ENCODE measurements at places on chromosomes 7 and 10.
A peak's percentile ranks its signal among the peaks of the same experiment; 100 is the strongest.

DNA sequence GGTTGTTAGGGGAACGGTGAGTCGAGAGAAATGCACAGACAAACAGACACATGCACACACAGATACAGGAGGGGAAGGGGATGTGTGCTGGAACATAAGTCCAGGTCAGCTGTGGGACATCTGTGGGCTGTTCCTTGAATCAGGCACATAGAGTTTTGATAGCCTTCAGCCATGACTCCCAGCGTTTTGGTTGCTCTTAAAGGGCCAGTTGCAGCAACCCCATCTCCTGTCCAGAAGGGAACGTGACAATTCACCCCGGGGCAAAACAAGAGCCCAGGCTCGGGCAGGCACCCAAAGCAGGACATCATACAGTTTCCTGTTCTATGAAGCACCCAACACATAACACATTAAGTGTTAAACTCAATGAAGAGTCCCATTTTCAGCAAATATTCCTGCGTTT is 9.6 kb downstream of the INSYN2A start:
- DNase-seq: no peak

GRCh38 chr10:120782336-120782735 is 68.8 kb upstream of the WDR11 start:
- DNase-seq: no peak

DNA sequence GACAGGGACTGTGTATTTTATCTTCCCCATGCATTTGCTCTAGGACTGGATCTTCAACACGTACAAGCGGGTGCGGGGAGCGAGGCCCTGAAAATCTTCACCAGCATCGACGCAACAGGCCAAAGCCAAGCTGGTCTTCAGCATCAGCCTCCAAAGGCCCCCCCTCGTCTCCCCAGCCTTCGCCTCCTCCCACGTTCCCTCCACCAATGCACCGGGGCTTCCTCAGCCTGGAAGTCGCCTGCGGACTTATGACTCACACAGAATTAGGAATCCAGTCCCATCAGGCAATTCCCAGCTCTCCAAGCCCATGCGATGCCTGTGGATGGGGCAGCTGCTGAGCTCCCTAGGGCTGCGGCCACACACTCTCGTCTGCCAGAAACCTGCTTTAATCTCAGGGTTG is 36.3 kb upstream of the RNF32 start:
- DNase-seq: peak; percentile 66

DNA sequence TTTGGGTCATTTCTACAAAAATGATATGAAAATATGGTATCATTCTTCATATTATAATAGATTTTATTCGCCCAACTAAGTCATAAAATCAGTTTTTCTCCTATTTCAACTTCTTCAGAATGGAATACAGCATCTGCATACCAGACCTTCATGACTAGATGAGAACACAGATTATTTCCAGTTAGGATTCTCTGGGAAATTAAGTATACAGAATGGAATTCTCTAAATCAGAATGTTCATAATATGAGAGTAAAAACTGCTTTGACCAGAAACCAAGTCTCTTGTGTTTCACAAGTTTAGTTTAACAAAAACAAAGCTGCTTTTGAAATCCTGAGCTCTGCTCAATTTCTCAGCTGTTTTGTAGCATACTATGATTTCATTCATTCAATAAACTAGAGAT is 160.3 kb upstream of the SEMA3A start:
- DNase-seq: no peak
